Cardiac fibroblast (primary cell): ENCODE measurements at places on chromosomes 7 and 10.
A peak's percentile ranks its signal among the peaks of the same experiment; 100 is the strongest.

GRCh38 chr7:107712025-107712424 is 31.9 kb upstream of the CBLL1 start:
- no peak for DNase-seq

DNA sequence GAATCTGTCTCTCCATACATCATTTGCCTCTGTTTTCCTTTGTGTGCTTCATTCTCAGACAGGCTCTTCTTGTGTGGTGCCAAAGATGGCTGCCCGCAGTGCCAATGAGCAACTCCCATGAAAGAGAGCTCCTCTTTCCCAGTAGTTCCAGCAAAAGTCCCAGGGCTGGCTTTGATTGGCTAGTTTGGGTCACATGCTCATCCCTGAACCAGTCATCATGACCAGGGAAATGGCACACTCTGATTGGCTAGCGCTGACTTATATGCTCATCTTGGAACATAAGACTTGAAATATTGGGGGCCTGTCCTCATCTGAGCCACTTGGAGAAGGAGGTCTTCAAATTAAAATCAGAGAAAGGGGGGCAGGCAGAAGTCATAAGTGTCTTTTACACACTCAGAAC is 112.7 kb downstream of the CDH23 start:
- peak; percentile 11 for DNase-seq

DNA sequence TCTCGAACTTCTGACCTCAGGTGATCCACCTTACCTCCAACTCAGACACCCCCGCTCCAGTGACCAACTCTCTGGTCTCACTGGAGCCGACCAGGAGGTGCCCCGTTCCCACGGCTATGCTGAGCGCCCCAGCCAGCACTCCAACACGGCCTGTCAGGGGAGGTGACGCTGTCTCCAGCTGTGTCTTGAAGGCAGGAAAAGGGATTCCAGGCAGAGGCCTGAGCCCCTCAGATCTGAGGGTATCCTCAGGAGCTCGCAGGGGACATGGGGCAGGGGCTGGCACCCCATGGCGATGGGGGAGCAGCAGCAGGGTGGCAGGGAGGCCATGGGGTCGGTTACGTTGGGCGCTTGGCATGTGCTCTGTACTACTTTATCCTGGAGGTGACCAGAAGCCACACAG is 94.3 kb upstream of the RHEB start:
- no peak for DNase-seq

DNA sequence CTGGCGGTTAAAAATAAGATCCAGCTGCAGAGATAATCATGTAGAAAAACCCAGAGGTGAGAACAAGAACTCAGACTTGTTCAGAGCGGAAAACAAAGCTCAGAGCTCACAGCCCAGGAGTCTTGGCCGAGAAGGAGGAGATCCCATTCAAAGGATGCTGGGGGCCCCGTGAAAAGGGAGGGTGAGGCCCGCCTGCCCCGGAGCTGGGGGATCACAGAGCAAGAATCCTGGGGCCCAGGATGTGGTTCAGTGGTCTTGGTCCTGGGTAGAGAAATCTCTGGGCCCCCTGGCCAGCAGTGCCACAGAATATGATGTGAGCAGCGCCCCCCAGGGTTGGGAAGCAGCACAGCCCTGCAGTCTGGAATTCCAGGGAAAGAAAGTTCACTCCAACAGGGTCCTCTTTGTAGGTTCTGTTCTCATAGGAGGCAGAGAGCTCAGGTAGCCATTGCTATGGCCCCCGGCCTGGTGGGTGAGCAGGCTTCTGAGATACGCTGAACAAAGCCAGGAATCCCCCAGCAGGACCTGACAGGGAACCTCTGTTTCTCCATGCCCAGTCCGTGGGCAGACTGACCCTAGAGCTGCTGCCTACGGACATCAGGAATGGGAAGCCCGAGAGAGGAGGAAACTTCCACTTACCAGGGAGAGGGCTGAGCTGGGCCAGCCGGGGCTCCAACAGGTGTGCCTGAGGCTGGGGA is 77.7 kb upstream of the GNA12 start:
- no peak for DNase-seq

- DNase-seq, result peak; percentile 76
Measured at GRCh38 chr7:130758429-130759056, 24.5 kb upstream of the KLF14 start.

DNA sequence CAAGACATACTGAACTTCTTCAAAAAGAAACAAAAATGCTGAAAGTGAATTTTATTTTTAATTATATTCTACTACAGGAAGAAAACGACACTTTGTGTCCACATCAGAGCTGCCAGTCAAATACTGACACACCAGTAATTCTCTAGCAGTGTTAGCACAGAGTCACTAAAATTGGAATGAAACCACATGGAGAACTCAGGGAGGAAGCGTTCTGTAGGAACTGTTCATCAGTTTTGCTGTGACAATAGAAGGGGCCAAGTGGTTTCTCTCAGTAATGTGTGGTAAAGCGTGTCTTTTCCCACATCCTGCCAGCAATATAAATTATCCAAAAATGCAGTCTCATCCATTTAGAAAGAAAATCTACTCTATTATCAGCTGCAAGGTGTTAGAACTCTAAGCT is 683.3 kb downstream of the GRM8 start:
- DNase-seq, result no peak

DNA sequence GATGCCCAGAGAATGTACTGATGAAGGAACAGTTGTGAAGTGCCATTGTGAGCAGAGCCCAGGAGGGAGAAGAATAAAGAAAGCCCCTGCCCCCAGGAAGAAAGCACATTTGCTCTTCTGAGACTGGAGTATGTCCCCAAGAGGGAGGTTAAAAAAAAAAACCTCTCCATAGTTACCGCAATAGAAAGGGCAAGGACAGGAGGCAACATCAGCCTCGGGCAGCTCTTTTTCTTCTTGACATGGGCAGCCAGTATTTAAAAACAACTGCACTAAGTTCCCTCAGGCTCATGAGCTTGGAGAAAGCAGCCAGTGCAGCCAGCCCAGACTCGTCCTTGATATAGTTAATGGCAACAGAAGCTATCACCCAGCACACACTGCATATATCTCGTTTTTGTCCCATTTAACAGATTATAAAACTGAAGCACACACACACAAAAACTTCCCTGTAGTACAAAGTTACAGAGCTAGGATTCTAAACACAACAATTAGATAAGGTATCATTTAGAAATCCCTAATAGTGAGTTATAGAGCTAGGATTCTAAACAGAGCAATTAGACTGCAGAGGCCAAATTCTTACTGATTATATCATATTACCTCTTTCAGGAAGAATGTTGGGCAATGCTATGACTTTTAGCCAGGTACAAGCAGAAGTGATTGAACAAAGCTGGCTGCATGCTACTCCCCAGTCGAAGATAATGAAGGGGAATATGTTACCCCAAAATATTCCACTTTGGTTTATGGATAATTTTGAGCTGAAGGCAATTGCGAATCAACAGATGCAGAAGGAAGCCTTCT is 823.5 kb downstream of the GRID1 start:
- DNase-seq, result no peak

GRCh38 chr7:54550471-54550870 is 8.3 kb downstream of the VSTM2A start:
- DNase-seq, result no peak

DNA sequence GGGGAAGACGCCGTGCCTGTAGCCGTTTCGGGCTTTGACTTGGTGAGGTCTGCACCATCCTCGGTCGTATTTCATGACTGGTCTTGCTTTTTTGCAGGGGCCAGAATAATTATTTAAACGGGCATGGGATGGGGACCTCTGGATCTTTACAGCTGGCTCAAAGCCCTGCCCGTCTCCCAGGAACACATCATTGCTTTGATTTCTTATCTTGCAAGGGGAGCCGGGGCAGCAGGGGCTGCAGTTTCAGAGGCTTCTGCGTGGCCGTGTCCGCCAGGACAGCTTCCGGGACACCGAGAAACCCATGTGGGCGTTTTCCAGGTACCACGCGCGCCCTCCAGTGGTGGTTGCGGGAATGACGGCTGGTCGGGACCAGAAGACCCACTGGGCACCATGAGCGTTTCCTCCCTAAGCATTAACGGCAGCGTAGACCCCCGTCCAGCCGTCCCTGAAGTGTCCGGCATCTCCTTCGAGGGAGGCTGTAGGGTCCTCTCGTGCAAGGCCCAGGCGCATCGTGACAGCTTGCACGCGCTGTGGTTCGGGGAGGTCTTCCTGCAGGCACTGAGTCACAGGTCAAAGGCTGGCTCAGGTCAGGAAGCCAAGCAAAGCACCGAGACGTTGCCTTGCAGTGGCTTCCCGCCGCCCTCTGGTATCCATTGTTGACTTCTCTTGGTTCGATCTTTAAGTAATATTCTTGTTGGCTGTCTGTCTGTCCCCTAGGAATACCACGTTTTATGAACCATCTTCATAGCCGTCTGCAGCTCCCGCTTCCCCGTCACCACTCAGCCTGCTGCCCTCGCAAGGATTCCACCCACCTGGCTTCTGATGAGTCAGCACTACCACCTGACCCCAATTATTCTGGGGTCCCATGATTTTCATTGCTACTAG is 16.2 kb upstream of the ZFAND2A start:
- DNase-seq, result peak; percentile 78

DNA sequence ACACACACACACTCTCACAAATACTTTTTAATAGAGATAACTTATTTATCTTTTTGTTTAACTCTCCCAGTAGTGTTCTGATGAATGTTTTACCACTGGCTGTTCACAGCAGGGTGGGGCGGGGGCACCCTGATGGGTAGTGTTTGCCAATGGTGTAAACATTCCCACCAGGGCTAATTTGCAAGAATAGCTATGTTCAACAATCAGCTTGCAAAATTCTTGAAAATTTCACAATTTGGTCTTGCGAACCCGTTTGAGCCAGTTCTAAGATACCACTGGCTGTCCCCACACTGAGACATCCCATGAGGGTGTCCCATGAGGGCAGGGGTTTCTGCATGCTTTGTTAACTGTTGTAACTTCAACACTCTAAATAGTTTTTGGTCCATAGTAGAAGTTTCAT is 348.5 kb downstream of the CXCL12 start:
- DNase-seq, result no peak

DNA sequence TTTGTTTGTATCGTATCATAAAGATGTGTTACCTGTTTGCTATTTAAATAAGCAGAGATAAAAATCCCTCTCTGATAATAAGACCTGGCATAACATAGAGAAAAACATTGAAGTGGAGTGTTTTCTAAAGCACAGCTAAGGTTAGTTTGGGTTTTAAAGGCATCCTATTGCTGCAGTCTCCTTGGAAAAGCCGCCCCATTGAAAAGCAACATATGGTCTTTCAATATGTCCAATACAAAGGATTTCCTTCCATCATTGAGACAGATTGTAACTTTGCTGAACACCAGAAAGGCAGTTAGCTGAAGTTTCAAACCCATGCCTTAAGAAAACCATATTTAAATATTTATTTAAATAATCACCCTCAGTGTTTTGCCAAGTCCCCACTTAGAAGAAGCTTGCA is 898.5 kb upstream of the KCND2 start:
- DNase-seq, result no peak

DNA sequence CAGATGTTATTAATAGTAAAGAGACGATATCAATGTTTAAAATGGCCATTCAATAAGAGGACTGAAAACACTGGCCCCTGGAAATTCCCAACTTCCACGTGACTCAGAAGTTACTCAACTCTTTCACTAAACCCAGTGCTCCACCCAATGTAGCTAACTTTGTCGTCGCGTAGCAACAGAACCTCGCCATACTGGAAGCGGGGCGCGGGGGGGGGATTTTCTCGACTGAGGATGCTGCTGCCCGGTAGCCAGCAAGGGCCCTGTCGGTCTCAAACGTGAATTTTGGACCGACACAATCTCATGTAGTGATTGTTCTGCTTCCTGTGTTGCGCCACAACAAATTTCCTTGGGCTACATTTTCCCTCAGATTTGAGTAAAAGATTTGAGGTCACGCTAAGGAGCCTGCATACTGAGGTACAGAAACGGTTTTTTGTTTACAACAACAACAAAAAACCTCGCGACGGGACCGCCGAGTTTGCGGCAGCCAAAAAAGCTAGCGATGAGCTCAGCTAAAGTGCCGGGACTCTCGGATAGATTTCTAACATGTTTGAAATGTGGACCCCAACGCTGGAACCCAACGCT is 977 bp upstream of the SFR1 start:
- peak; percentile 99 for DNase-seq

DNA sequence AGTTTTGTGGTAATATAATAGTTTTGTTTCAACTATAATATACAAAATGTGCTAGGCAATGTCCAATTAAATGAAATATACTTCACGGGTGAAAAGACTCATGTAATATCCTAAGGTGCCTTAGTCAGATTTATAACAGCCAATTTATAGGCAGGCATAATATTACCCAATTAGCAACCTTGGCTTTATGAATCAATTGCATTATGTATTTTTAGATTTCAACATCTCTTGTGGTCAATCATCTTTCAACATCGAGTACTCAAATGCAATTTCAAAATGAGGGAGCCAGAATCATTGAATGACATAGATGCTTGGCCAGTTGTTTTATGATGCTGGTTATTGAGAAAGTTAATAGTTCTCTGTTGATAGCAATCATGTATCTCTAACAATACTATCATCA is 110.3 kb upstream of the SP8 start:
- no peak for DNase-seq

GRCh38 chr10:43135064-43135463 is 3.2 kb upstream of the CSGALNACT2 start:
- no peak for DNase-seq

DNA sequence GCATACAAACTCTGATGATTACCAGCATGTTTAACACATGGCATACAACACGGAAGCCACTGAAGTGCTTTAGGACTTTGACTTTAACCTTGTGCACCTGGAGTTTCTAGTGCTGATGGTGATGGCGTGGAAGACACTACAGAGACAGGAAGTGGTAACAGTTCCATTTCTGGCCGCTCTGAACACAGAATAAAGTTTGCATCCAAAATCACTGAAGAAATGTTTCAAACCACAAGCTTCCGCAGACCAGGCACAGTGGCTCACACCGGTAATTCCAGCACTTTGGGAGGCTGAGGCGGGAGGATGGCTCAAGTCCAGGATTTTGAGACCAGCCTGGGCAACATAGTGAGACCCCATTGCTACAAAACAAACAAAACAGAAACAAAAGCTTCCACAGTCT is 40.3 kb upstream of the TNPO3 start:
- no peak for DNase-seq

DNA sequence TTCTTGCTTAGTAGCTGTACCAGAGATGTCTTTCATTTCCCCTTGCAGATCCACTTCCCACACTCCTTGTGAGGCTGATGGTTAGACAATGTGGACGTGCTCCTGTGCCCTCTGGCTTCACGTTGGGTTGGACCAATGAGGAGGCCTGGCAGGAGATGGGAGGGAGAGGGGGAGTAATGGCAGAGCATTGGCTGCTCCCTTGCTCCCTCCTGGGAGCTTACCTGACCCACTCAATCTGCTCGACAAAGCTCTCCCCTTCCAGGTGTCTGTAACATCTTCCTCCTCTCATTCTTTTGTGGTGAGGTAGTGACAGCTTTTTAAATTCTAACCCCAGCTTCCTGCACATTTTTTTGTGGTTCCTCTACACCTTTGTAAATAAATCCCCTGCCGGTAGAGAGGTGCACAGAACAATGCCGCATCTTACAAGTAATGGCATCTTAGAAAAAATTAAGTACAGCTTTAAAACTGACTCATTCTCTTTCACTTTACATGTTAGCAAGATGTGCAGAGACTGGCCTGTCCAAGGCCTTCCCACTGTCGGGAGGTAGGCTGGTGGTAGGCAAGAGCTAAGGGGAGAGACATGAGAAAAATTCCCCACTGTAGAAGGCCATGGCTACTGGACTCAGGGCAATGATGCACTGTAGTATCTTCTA is 134.3 kb downstream of the HTR7 start:
- no peak for DNase-seq

- no peak for DNase-seq
Measured at GRCh38 chr7:5470816-5471215, 47.2 kb upstream of the TNRC18 start.

- peak; percentile 39 for DNase-seq
Measured at GRCh38 chr7:152366662-152367061, 69.1 kb downstream of the KMT2C start.

- no peak for DNase-seq
Measured at GRCh38 chr7:143418681-143419458, 10.2 kb upstream of the EPHA1 start.
